ENCODE measurements at places on chromosomes 3 and 15. TPM values are rescaled to one million over a fixed set of nuclear protein-coding genes. Genes with fewer than 3 reads are reported as not detected.
A peak's percentile ranks its signal among the peaks of the same experiment; 100 is the strongest.

ADAMTS9 gene
- 11.3 TPM for polyA plus RNA-seq

PRSS50 gene
- polyA plus RNA-seq: not detected

PCSK6 gene
- 6.8 TPM for polyA plus RNA-seq

ATP13A5 gene
- not detected for polyA plus RNA-seq

P3H2 gene
- 2.0 TPM for polyA plus RNA-seq

DNAJC17 gene
- 95.9 TPM for polyA plus RNA-seq

SPESP1 gene
- 1.7 TPM for polyA plus RNA-seq

CCDC13 gene
- polyA plus RNA-seq: 0.37 TPM

CHRNA7 gene
- 4.3 TPM for polyA plus RNA-seq

PTX3 gene
- polyA plus RNA-seq: 2.2 TPM

HRG gene
- not detected for polyA plus RNA-seq

LYZL4 gene
- polyA plus RNA-seq: not detected

CCR9 gene
- 0.92 TPM for polyA plus RNA-seq

ANKRD63 gene
- polyA plus RNA-seq: not detected

TMEM212 gene
- polyA plus RNA-seq: not detected

SLC22A13 gene
- not detected for polyA plus RNA-seq

MEF2A gene
- polyA plus RNA-seq: 11.2 TPM

DNA sequence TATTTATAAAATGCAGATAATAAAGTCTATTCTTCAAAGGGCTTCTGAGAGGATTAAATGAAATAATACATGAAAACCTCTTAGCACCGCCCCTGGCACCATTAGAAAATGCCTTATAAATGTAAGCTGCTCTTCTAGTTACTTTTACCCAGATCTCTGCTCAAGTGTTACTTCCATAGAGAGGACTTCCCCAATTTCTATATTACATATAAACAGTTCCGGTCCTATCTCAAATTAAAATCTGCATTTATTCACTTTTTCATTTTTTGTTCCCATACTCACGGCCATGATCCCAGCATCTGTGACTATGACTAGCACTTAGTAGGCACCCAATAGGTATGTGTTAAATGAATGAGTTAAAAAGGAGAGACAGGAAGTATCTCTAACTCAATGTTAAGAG is 890.9 kb upstream of the CFAP20DC start:
- DNase-seq: no peak

GRCh38 chr3:76132154-76132470 is 346.8 kb upstream of the ZNF717 start:
- DNase-seq: no peak

DNA sequence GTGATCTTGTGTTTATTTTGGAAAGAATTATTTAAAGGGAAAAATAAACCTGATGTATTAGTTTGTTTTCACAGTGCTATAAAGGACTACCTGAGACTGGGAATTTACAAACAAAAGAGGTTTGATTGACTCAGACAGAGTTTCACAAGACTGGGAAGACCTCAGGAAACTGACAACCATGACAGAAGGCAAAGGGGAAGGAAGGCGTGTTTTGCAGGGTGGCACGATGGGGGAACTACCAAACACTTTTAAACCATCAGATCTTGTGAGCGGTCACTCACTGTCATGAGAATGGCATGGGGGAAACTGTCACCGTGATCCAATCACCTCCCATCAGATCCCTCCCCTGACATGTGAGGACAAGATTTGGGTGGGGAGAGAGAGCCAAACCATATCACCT is 87.0 kb downstream of the TP63 start:
- DNase-seq: no peak

GRCh38 chr15:50767332-50767861 is 1.9 kb upstream of the SPPL2A start:
- DNase-seq: no peak

DNA sequence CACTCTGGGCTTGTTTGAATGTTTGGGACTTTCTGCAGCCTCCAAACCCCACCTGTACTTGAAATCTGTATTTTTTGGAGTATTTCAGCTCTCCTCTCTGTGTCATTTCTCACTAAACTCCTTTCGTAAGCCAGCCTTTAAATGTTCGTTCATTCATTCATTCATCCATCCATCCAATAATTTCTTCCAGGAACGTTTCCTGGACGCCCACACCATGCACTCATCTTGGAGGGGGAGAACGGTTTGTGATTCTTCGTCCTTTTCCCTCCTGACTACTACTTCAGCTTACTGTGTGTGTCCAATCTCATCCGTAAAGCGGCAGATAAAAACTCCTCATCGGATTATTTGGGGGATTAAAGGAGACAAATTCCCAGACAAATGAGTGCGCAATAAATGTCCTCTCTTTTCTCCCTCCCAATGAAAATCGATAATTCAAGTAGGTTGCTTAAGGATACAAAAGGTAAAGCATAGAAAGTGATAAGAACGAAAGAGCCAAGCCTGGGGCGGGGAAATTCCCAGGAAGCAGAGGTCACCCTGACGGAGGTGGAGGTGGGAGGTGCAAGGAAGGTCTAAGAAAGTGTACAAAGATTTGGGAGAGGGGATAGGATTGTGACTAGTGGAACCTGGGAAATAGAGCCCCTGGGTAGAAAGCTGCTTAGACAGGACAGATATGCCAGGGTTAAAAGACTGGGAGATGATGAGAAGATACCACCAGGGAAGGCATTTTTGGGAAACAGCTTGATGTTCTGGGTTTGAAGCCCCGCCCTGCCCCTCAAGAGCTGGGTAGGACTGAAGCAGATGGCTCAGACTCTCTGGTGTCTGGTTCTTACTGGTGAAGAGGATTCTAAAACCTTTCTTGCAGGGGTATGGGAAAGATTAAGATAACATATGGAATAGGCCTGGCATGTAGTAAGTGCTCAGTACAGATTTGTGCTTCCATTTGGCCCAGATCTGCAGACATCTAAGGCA is 896 bp upstream of the KLHL25 start:
- peak; percentile 92 for DNase-seq

DNA sequence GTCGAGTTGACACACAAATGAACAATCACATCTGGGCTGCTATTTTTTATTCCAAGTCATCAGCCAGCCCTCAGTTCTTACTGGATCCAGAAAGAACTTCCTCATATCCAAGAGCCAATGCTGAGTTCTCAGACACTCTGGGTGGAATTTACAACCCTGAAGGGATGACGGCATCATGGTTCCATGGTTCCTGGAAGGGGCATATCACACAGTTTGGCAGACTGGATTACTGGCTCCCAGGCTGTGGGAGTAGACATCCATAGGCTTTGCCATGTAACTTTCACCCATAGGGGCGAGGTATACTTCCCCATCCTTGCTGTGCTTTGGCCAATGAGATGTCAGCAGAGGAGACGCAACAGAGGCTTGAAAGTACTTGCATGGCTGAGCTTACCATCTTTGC is 26.9 kb upstream of the KBTBD12 start:
- no peak for DNase-seq

DNA sequence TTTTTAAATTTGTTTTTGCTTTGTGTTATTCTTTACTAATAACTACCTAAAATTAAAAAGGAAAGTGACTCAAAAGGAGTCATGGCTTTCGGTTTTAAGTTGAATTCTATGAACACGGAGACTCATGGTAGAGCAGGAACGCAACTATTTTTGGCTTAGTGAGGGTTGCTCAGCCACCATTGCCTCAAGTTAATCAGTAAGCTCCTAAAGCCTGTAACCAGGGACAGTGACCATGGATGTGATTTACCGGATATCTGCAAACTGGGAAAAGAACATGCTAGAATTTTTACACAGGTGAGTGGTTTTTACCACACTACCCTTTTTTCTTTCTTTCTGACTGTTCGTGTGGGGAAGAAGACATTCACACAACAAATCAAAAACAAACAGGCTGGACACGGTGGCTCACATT is 11.8 kb downstream of the SLC12A8 start:
- DNase-seq: no peak

- no peak for DNase-seq
Observed at GRCh38 chr3:133138017-133138416, 99.8 kb downstream of the TMEM108 start.

- no peak for DNase-seq
Observed at GRCh38 chr3:55543181-55543614, 56.1 kb upstream of the WNT5A start.

DNA sequence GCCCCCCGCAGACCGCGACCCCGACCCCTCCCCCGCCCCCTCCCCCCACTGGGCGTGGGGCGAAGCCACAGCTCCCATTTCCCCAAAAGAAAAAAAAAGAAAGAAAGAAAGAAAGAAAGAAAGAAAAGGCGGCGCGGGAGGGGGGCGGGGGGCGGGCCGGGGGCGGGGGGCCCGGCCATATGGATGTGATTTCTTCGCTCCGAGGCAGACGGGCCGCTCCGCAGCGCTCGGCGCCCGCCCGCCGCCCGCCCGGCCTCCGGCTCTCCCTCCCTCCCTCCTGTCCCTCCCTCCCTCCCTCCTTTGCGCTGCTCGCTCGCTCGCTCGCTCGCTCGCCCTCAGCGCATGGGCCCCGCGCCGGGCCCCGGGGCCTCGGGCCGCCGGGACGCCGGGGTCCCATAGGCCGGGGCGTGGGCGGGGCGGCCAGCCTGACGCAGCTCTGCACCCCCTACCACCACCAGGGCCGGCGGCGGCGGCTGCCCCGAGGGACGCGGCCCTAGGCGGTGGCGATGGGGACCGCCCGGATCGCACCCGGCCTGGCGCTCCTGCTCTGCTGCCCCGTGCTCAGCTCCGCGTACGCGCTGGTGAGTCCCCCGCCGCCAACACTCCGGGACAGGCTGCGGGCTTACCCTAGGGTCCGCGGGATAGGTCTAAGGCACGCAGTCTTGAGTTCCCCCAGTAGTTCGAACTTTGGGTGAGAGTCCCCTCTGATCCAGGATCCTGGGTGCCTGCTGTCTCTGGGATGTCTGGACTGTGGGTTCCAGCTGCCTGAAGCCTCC is 5.7 kb downstream of the PTH1R start:
- no peak for DNase-seq

- no peak for DNase-seq
Observed at GRCh38 chr3:108407886-108408285, 102.5 kb downstream of the MYH15 start.

GRCh38 chr3:16940769-16941700 is 56.3 kb downstream of the PLCL2 start:
- no peak for DNase-seq

GRCh38 chr15:62306851-62307504 is 141.9 kb upstream of the C2CD4B start:
- peak; percentile 72 for DNase-seq

- no peak for DNase-seq
Observed at GRCh38 chr3:150806185-150806835, 43.3 kb upstream of the SIAH2 start.

DNA sequence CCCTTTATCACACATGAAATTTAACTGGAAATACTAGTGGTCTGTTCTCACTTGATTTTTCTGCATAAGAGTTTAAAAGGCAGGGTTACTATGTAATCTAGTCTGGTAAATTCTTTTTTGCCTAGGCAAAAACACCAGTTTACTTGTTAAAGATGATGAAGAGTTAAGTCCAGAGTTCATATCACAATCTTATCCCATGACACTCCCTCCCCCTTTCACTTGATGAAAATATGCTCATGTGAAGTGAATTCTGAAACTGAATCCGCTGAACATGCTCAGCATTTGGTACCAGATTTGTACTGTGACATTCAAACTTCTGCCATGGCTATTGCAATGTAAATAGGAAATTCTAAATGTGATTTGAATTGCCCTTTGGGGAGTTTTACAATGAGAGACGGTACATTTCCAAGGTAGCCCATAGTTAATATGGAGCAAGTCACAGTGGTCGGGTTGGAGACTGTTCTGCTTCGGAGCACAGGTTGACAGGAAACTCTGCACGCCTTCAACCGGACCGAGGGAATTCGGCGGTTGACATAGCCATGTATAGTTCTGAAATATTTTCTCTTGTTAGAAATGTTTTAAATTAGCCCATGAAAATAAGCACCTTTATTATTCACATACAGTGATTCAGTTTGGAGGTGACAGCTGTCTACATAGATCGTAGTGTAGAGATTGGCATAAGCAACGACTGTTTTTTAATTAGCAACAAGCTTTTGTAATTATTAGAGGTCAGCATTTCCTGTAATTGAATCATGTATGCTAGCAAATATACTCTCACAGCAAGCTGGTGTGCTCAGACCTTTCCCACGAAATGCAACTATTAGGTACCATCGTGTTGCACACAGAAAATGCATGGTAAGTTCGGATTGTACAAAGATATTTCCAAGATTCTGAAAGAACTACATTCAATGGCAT is 768.6 kb upstream of the GOLIM4 start:
- peak; percentile 81 for DNase-seq

- no peak for DNase-seq
Observed at GRCh38 chr3:8640223-8640622, 4.4 kb downstream of the SSUH2 start.

DNA sequence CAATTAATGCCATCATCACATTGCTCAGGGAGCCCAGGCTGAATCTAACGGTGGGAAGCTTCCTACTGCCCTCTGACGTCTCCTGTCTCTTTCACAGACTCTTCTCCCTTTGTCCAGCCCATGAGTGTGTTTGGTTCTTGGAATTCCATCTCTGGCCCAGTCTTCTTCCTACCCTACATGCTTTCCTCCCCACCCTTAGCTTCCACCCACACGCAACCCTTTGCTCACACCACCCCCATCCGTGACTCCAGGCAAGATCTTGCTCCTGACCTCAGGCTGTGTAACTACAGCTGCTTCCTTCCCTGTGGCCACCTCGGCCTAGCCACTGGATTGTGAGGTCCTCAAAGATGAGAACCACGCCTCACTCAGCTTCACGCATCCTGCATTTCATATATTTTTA is 72.3 kb upstream of the THBS1 start:
- DNase-seq: no peak

- DNase-seq: no peak
Observed at GRCh38 chr15:36877796-36878683, 222.3 kb downstream of the MEIS2 start.

GRCh38 chr3:67362686-67363085 is 291.7 kb downstream of the SUCLG2 start:
- no peak for DNase-seq

- DNase-seq: no peak
Observed at GRCh38 chr15:98730860-98731711, 82.7 kb downstream of the IGF1R start.

DNA sequence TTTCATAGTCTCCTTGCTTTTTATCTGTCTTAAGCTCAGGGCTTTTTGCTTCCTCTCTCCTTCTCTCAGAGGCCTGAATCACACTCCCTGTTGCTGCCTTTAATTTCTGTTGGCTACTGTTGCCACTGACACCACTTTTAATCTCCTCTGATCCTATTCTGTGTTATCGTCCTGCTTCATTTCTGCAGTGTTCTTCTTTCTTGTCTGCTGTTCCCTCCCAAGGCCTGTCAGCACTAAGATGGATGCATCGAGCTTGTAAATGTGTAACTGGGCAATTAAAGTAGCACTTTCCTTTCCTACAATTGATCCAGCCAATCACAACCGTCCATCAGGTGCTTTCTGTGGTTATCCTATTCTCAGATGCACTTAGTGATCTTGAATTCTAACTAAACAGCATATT is 71.3 kb upstream of the VEPH1 start:
- no peak for DNase-seq

DNA sequence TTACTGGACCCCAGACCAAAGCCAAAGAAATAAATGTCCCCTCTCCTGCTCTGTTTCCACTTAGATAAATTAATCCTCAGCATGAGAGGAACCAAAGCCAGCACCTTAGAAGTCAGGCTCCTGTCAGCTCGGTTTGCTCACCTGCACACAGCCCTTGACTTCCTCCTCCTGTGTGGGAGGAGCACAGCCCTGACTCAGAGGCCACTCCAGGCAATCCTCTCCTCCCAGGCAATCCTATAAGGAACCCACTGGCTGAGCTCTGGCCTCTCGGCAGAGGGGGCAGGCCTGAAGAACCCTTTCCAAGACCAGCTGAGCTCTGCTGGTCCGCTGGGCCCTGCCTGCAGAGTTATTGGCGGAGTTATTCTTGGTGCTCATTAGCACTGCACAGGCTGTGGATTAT is 30.8 kb downstream of the LIPC start:
- peak; percentile 79 for DNase-seq
